Tibial artery (tissue), 4 donors: ENCODE measurements at places on chromosomes 11 and 22.
A peak's percentile ranks its signal among the peaks of the same experiment; 100 is the strongest.

DNA sequence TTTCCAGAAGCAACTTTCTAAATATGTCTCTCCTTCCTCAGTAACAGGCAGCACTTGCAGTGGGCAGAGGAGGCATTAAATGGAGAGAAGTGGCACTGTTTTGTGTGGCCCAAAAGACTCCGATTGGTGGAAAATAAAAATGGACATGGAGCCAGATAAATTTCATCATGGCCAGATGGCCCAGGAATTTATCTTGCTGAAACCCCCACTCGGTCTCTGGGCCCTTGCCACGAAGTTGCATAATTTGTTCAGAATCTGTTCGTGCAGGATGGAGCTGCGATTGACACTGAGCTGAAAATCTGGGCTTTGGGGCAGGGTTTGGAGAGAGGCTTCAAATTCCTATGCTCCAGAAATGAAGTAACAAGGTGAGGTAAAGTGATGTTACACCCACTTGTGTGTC is 65.5 kb downstream of the C11orf91 start:
- DNase-seq, result no peak

- no peak for DNase-seq
Measured at GRCh38 chr11:75792997-75793800, 21.8 kb upstream of the UVRAG start.

DNA sequence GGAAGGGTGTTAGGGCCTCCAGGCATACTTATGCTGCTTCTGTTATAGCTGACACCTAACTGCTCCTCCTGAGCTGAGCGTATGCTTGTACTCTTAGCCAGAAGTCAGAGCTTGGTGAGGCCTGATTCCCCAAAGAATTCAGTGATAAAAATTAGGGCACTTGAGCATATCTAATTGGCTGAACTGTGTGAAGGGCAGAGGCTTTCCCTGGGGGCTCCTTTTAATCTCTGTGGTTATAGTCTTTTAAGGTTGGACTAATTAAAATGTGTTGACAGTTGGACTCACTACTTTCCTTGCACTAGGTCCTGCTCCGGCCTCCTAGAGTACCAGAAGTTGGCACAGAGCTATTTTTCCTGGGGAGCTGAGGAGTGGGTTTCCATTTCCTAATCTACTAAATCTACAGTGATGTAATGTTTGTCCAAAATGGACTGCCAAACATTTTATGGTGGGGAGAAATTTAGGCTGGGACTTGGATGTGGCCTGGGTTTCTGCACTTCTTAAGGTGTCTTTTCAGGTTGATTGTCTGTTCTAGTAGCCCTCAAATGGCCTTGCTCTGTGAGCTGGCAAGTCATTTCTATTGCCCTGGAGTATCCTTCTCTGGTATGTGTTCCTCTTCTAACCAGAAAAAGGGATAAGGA is 18.4 kb downstream of the STIM1 start:
- no peak for DNase-seq

DNA sequence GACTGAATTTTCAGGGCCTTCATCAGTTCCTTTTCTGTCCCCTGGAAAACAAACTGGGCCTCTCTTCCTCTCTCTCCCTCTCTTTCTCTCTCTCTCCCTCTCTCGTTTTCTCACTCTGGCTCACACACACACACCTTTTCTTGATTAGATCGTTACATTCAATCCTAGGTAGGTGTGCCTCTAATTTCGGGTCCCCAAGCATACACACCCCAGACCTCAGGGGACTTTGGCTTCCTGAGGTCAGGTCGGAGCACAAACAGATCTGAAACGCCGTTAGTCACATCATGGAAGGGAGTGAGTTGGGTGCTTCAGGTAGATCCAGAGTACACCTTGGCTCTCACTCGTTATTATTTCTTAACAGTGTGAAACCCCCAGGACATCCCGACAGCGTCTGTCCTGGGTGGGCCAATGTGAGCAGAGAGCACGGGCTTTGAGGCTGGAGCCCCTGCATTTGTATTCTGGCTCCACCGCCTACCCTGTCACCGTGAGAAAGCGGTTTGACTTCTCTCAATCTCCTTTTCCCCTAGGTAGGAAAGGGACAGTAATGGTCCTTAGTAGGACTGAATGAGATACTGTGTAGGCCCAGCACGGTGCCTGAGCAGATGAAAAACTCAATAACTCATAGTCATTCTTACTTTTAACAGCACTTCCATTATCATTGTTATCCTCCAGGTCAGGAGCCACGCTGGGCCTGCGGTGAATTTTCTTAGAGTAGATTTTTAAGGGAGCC is 37.3 kb upstream of the POU2AF1 start:
- no peak for DNase-seq

DNA sequence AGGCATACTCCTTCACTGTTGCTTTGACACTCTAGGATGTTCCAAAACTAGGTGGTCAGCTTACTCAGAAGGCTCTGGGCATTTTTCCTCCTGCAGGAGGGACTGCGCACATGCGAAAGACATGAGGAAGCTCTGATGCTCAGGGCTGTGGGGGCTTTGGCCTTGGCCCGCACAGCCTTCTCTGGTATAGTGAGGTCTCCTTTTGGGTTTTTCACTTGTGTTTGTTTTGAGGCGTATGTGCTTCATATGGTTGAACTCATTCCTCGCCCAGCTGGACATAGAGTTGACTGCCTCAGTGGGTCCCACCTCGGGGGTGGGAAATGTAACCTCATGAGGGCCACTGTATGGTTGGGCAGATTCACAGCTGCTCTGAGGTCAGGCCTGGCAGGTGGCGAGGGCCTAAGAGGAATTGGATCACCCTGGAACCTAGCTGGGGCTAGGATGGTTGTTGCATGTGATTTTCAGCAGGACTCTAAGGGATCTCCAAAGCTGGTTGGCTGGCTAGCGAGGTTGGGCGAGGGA is 63.7 kb downstream of the PTPRJ start:
- DNase-seq, result no peak

- DNase-seq, result no peak
Measured at GRCh38 chr22:42375982-42376381, 56.2 kb downstream of the NFAM1 start.

GRCh38 chr11:42713753-42714152 is 598.0 kb upstream of the API5 start:
- no peak for DNase-seq

DNA sequence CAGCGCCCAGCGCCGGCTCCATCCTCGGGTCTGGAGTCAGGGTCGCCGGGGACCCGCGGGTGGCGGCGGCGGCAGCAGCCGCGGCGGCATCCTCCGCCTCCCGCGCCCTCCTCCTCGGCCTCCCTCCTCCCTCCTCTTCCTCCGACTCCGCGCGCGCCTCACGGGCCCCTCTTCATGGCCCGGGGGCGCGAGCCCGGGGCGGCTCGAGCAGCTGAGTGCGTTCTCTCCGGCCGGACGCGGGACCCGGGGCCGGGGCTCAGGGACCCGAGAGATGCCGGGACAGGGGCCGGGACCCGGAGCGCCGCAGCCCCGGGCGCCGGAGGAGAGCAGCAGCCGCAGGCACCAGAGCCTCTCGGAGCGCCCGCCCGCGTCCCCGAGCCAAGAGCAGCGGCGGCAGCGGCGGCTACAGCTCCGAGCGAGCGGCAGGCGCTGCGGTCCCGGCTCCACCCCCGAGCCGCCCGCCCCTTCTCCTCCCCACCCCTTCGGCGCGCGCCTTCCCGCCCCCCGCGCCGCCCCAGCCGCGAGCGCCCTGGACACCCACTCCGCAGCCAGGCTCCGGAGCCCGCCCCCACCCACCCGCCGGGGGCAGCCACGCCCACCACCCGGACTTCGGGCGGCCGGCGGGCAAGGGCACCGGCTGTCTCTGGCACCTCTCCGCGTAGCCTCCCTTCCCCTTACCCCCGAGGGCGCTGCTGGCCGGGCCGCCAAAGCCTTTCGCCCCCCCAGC is at the start of gene CHST1:
Gene CHST1, minus strand, starts transcription at position 417 of the 727 bp plus-strand sequence. CDS start 14,699 bp downstream, outside the sequence.
- DNase-seq, result peak; percentile 87

GRCh38 chr22:33710326-33710725 is 209.9 kb downstream of the LARGE1 start:
- no peak for DNase-seq

DNA sequence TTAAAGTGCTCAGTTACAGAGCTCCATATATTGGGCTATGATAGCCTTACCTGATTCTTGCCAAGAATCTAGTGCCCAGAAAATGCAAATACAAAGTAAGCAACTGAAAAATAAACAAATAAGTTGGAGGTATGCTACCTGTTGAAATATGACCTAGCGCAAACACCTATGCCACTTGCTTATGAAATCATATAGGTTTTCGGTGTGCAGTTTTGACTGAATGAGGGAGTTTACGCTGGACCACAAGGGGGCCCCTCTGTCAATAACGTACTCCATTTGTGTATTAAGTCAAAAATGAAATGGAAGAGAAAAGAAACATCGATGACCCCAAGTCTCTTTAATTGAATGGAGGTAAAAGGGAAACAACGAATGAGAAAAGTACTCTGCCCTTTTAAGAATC is 84.9 kb upstream of the TRIM77 start:
- no peak for DNase-seq
